CD8-positive, alpha-beta memory T cell (primary cell): ENCODE measurements at places on chromosomes 16 and 17. TPM values are rescaled to one million over a fixed set of nuclear protein-coding genes. Genes with fewer than 3 reads are reported as not detected.

KRTAP4-6 gene
- not detected for total RNA-seq

PRSS22 gene
- total RNA-seq: not detected

TBX2 gene
- 0.11 TPM for total RNA-seq

SP6 gene
- total RNA-seq: 0.09 TPM

GRCh38 chr17:69945698-69946185, 129.3 kb upstream of the KCNJ16 start:
- no peak for DNase-seq

DNA sequence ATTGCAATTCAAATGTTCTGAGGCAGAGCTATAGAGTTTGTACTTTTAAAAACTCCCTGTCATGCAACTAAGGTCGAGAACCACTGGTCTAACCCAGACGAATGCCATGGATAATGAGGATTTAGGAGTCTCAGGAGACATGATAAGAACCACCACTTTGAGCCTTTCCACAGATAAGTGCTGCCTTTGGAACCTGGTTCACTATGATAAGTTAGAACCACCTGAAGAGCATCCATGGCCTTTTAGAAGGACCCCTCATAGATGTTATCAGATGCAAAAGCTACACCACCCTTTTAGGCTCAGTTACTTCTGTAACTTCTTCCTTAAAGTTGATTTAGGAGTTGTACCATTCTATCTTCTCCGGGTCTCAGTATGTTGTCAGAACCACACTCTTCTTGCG, 350.6 kb upstream of the CCL2 start:
- no peak for DNase-seq

DNA sequence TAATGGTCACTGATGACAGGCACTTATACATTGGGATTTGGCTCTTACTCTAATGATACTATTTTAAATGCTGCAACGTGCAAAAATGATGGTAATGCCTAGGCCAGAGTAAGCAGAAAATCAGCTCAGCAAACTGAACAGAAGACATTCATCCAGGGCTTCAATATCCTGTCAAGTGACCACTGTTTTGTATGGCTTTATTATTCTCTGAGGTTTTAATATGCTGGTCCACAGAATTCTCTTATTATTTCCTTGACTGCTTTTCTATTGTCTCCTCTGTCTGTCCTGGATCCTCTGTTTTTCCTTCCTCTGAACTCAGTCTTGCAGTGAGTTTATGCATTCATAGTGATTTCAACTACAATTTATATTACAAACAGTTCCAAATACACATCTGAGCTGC, 90.8 kb upstream of the PMFBP1 start:
- DNase-seq: no peak

DNA sequence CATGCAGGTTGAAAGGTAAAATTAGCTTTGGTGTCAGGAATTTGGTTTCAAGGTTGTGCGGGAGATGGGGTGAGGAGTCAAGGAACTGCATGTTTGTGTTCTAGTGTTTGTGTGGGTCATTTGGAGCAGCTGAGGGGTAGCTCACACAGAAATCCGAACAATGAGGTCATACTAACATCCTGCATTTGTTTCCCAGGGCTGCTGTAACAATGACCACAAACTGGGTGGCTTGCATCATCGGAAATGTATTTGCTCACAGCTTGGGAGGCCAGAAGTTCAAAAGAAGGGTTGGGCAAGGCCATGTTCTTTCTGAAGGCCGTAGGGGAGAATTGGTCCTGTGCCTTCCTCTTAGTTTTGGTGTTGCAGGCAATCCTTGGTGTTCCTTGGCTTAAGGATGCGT, 287.4 kb downstream of the HAPSTR1 start:
- DNase-seq: no peak

- no peak for DNase-seq
Measured at GRCh38 chr16:84751241-84751640, 51.4 kb downstream of the USP10 start.

DNA sequence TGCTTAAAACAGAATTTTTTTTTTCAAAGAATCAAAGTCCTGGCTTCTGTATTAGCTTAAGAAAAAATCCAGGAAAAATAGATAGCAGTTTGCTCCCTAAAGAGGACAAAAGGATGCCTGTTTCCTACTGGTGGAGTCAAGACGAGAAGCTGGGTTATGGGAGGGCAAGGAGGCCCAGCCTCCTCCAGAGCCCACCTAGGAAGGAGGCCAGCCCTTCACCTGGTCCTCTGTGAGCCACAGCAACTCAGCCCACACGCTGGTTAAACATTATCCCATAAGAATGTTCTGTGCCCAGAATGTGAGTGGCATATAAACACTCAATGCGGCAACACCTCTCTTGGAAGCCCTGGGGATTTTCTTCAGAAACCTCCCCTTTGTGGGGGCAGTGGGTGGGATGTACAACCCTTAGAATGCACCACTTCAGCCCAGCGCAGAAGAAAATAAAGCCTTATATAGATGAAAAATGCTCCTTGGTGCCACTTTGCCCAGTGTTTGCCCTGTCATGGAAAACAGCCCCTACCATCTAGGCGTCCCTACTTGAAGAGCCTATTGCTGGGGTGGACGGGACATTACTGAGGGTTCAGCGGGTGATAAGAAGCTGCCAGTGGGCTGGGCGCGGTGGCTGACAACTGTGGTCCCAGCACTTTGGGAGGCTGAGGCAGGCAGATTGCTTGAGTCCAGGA, 48.0 kb downstream of the TEKT5 start:
- DNase-seq: no peak

- no peak for DNase-seq
Measured at GRCh38 chr17:64158406-64158805, 28.5 kb upstream of the ERN1 start.

- peak; percentile 82 for DNase-seq
Measured at GRCh38 chr17:80575057-80575875, 30.6 kb downstream of the RPTOR start.

- peak; percentile 56 for DNase-seq
Measured at GRCh38 chr16:57092786-57093411, 516 bp downstream of the CPNE2 start.

DNA sequence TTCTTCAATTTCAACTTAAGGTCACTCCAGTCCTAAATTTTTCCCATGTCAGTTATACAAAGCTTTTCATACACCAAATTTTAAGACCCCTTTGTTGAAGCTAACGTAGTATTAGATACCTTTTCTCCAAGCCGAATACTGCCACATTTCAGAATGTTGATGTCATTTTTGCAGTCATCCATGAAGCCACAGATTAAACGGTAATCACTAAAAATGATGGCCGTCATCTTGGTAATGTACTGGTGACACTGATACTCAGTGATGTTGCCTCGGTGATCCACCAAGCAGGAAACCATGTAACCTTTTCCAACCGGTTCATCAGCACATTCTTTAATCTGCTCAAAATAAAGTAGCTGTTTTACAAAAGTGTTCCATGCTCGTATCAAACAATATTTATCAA, 82.1 kb upstream of the CLEC18B start:
- no peak for DNase-seq

DNA sequence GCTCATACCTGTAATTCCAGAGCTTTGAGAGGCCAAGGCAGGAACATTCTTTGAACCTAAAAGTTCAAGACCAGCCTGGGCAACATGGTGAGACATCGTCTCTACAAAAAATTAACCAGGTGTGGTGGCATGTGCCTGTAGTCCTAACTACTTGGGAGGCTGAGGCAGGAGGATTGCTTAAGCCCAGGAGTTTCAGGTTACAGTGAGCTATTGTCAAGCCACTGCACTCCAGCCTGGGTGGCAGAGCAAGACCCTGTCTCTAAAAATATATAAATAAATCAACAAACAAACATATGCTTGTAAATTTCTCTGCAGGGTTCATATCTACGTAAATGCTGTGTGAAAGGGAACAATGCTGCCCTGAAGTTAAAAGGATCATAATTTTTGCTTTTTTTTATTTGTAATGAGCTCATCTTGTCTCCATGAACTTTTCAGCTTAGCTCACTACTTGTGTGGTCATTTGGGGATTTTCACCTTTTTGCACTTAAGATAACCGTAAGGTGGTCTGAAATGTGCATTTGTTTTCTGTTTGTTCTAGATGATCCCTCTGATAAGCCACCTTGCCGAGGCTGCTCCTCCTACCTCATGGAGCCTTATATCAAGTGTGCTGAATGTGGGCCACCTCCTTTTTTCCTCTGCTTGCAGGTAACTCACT, 16.4 kb downstream of the TADA2A start:
- DNase-seq: no peak
